Glutamatergic neuron (in vitro differentiated cells): ENCODE measurements at places on chromosomes 1 and 21. TPM values are rescaled to one million over a fixed set of nuclear protein-coding genes. Genes with fewer than 3 reads are reported as not detected.

The LCE1D gene
- not detected for total RNA-seq

The KCNE1 gene
- total RNA-seq = 1.6 TPM

The TACSTD2 gene
- total RNA-seq = not detected

The CELA3B gene
- total RNA-seq = not detected
